ENCODE measurements at places on chromosomes 13 and 19.

- DNase-seq: no peak
Observed at GRCh38 chr13:37379841-37380240, 218.7 kb downstream of the POSTN start.

GRCh38 chr19:35005256-35005977 lies 5.3 kb downstream of the GRAMD1A start:
- DNase-seq: no peak

DNA sequence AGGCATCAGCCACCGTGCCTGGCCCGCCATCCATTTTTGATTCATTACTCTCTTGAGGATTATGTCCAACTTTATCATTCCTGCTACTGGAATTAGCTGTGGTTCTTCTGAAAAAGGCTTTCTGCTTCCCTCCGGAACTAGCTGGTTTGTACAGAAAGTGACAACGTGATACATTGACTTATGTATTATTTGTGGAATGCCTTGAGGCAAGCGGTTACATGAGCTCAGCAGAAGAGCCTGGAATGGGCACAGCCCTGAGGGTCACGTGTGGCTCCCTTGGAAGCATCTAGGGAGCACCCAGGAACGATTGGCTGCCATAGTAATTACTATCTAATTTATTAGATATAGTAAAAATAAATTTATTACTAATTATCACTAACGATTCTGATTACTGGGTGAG lies 14.4 kb upstream of the RETN start:
- DNase-seq: no peak

GRCh38 chr19:46000491-46001246 lies 5.4 kb downstream of the CCDC61 start:
- peak; percentile 15 for DNase-seq

DNA sequence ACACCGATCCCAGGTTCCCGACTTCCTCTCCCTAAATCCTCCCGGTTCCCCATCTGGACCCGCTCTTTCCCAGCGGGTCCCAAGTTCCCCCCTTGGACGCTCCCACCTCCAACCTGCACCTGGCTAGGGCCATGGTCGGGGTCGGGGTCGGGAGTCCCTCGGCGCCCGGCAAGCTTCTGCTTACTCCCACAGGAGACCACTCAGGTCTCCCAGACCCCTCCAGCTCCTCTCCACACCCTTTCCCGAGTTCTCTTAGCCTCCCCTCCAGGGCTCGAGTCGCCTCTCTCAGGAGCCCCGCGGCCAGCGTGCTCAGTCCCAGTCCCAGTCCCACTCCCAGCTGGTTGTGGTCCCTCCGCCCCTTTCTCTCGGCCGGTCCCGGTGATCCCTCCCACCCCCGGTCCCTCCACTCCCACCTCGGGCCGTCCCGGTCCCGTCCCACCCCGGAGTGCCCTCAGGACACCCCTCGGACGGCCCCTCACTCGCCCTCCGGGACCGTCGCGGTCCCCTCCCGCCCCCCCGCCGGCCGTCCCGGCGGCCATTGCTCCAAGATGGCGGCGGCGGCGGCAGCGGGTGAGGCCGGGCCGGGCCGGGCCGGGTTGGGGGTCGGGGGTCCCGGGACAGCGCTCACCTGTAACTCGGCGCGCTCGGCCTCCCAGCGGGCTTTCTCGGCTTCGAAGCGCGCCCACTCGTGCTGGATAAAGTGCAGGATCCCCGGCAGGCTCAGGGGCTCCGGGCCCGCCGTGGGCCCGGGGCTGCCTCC lies at the start of gene FKRP:
TSS of gene FKRP (plus strand) at position 537 of the 760 bp plus-strand sequence. CDS start 9,394 bp downstream, outside the sequence.
- DNase-seq: peak; percentile 68

- no peak for DNase-seq
Observed at GRCh38 chr19:6662702-6663101, 7.3 kb downstream of the TNFSF14 start.

DNA sequence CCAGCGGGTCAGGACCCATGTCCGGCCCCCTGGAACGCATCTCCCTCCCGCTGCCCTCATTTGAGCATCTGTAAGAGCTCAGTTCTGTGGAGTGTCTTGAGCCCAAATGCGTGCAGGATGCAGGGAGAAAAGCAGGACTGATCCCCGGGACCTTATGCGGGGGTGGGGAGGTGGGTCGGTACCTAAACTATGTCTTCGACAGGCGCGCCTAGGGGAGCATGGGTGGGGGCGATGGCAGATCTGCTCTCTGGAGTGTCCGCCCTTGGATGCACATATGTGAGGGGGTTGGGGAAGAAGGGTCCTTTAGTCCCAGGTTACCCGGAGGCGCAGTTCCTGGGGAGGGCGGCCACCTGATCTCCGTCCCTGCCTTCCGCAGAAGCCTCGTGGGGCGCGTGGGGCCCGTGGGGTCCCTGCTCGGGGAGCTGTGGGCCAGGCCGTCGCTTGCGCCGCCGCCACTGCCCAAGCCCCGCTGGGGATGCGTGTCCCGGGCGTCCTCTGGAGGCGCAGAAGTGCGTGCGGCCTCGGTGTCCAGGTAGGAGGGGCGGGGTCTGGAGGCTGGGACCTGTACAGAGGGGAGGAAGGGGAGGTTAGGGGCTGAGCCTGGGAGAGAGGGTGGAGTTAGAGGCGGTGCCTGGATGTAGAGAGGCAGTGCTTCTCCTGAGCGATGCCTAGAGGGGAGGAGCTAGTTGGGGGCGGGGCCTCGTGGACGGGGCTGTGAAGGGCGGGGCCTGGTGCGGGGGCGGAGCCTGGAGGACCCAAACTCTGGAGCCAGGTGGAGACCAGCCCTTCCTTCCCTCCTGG lies 2.9 kb downstream of the CILP2 start:
- DNase-seq: peak; percentile 71

DNA sequence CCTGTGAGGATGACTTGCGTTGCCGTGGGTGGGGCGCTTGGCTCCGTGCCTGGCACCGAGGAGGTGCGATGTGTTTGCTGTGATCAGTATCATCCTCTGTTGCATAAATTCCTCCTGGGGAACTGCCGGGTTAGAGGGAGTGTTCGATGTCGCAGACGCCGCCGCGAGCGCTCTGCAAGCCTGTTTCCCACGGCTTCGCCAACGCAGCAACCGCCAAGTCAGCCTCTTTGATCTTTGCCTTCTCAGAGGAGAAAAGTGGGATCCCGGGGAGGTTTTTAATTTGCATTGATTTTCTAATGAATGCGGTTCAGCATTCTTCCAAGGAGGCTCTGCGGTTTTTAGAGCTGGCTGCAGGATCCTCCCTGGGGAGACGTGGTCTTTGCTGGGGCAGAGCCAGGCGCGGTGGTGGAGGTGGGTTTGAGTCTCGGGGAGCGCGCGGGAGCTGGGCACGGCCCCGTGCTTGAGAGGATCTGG lies 7.6 kb downstream of the GPR32 start:
- DNase-seq: peak; percentile 75

DNA sequence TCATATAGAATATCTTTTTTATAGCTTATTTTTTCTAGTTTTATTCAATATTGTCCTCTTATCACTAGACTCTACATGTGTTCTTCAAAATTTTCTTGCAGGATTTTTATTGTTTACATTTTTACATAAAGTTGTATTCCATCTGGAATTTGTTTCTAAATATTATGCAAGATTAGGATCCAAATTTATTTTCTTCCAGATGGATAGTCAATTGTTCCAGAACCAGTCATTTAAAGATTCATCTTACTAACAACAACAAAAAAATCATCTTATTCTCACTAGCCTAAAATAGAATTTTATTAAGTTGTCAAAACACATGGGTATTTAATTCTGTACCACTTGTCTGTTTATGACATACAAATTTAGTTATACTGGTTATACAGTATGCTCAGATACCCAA lies 390.4 kb upstream of the GPC6 start:
- no peak for DNase-seq

- DNase-seq: no peak
Observed at GRCh38 chr19:1164684-1165531, 9.2 kb downstream of the SBNO2 start.

- DNase-seq: no peak
Observed at GRCh38 chr13:113748101-113748861, 10.7 kb upstream of the TMEM255B start.

- DNase-seq: peak; percentile 47
Observed at GRCh38 chr19:1264801-1265614, 4.1 kb upstream of the CIRBP start.

DNA sequence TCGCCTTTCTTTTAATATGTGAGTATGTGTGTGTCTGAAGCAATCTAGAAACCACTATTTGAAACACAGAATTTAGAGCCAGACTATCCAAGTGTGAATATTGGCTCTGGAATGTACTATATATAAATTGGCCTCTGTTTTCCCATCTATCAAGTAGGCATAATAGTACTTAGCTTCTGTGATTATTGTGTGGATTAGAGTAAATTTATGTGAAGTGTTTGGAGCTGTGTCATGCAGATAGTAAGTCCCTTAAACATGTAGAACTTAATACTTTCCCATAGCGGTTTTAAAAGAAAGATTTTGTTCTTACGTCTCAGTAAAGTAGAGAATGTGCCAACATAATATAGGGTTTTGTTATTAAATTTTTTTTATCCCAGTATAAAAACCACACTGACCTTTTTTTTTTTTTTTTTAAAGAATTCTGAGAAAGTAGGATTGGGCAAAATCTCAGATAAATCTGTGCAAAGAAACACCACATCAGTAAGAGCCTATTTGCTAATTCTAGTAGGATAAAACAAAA lies 432.3 kb downstream of the RFC3 start:
- no peak for DNase-seq

- DNase-seq: no peak
Observed at GRCh38 chr19:58353717-58354477, 605 bp upstream of the A1BG start.

- peak; percentile 85 for DNase-seq
Observed at GRCh38 chr13:39451301-39451700, 151.7 kb downstream of the LHFPL6 start.

DNA sequence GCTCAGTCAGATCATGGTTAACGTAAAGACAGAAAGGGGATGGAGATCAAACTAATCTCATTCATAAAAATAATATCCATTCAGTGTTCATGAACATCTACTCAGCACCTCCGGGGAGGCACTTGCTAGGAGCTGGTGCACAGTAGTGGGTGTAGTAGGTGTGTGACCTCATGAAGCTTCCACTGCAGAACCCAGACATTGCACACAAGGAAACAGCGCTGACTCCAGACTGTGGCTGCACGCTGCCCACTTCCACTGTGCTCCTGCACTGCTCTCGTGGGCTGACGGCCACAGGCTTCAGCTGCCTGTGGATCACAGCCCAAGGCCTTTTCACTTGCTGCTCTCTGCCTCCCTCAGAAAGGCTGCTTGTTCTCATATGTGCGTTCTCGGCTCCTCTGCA lies 214.4 kb upstream of the ZNF507 start:
- no peak for DNase-seq

GRCh38 chr19:46192992-46193650 lies 36.4 kb upstream of the IGFL1 start:
- DNase-seq: peak; percentile 98

DNA sequence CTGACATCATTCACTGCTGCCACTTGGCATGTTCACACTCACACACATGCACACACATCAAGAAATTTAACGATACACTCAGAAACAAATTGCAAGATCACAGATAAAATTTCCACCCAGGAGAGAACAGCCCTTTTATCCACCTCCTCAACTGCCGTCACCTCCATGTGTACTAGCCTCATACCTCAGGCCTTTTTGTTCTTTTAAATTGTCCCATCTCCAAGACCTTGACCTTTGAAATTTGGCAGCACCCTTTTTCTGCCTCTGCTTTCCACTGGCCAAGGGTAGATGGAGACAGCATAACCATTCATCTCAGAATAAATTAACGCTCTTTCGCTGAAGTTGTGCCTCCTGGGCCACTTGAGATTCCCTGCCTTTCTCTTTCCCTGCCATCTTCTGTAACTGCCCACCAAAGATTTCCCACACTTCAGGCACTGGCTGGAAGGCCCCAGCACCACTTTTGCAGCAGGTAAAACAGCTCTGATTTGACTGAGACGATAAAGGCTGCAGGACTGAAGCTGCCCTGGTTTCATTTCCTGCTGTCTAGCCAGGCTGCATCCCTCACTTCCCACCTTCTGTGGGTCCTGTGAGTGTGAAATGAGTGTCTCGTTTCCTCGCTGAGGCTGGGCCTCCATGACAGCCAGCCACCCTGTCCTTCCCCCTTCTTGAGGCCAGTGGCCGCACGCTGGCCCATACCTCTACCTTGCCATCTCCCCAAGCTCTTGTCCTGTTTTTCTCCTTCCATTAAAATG lies 39.3 kb downstream of the MBNL2 start:
- no peak for DNase-seq

DNA sequence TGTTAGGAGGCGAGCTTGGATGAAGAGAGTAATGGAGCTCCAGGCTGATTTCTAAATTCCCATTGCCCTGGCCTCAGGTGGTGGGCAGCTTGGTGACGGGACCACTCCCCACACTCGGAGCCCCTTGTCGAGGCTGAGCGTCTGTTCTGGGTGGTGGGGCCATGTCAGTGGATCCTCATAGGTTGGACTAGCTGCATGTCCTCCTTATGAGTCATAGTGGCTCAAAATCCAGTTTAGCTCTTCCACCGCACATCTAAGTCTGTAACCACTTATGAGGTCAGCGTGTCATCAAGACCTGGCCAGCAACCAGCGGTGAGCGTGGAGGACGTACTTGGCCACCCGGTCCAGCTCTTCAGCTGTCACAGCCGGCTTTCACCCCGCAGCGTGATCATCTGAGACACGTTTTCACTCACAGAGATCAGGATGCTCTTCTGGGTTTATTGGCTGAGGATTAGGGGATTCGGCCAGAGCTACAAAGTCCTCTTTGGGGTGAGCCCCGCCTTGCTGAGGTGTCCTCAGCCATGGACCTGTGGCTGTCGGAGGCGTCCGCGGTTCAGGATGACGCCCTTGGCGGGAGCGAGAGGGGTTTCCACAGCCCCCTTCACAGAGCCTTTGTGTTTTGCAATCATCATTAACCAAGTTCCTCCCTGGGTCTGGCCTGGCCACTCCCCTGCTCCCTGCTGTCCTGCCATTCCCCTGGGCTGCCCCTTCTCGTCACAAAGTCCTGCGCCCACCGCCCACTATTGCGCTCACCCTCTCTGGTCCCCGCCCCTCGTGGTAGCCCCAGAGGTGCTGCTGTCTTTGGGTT lies 41.9 kb downstream of the ADPRHL1 start:
- DNase-seq: peak; percentile 84

DNA sequence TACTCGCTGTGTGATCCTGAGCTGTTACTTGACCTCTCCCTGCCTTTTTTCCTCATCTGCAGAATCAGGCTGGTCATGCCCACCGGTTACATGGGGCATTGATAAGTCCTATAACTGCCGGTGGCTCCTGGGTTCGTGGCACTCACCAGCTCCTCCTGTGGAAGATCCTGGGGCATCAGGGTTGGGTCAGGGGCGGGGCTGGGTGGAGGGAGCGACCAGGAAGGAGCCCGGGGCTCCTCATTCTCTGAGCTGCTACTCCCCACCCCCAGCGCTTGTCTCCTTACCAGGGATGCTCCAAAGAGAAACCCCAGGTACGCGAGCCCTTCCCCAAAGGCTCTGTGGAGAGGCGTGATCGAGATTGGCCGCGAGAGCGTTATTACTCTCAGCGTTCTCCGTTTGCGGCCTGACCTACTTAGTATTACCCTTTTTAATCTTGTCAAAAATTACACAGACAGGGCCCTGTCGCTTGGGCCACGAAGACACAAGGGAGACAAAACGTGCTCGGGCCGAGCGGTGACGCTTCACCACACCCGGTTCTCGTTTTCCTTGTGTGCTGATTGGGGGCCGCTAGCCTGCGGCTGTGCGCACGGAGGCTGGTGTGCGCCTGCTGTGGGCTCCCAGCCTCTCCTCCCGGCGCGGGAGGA lies 10.7 kb downstream of the HDGFL2 start:
- no peak for DNase-seq
